Body of pancreas (tissue), 4 donors: ENCODE measurements at places on chromosomes 12 and 14. TPM values are rescaled to one million over a fixed set of nuclear protein-coding genes. Genes with fewer than 3 reads are reported as not detected.

PRB2 gene
- not detected for total RNA-seq

- H3K27me3 ChIP-seq = no peaks in the 10 kb centered on the region
- H3K27ac ChIP-seq = no peak overlapping the region
- no peaks in the 10 kb centered on the region for H3K36me3 ChIP-seq
- DNase-seq = no peak
- H3K4me1 ChIP-seq = no peaks in the 10 kb centered on the region
Measured at GRCh38 chr12:41743835-41744234, 400.8 kb downstream of the GXYLT1 start.

DNA sequence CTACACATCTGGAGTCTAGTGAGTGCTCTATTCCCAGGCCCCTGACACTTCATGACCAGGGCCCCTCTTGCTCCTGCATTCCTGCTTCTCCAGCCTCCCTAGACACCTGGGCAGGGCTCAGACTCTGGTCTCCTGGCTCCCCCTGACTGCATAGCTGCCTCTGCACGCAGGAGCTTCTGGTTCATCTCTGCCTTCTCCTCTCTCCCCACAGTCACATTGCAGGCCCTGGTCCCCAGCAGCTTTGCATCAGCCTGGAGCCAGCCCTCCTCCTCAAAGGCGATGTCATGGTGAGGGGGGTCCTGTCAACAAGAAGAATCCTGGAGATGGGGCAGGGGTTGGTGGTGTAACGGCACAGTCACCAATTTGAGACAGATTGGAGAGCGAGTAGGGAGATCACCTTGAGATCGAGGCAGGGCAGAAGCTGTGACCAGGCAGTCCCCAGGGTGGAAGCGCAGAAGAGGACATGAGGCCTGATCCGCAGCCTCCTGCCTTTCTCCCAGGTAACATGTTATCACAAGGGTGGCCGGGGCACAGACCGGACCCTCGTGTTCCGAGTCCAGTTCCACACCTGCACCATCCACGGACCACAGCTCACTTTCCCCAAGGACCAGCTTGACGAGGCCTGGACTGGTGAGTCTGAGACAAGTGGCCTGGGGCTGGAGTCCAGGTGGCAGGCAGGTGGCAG is 8.1 kb downstream of the TNS2 start:
- no peaks in the 10 kb centered on the region for H3K36me3 ChIP-seq
- no peak overlapping the region for H3K27ac ChIP-seq
- H3K27me3 ChIP-seq = no peaks in the 10 kb centered on the region
- peaks cover 57% of the 10 kb centered on the region for H3K4me1 ChIP-seq
- H3K4me3 ChIP-seq = no peak overlapping the region

GRCh38 chr12:108800591-108800990 is 56.8 kb downstream of the SSH1 start:
- H3K27ac ChIP-seq = no peak overlapping the region
- H3K4me1 ChIP-seq = peaks cover 3% of the 10 kb centered on the region
- H3K4me3 ChIP-seq = no peak overlapping the region
- peaks cover 10% of the 10 kb centered on the region for H3K36me3 ChIP-seq
- no peak for DNase-seq

DNA sequence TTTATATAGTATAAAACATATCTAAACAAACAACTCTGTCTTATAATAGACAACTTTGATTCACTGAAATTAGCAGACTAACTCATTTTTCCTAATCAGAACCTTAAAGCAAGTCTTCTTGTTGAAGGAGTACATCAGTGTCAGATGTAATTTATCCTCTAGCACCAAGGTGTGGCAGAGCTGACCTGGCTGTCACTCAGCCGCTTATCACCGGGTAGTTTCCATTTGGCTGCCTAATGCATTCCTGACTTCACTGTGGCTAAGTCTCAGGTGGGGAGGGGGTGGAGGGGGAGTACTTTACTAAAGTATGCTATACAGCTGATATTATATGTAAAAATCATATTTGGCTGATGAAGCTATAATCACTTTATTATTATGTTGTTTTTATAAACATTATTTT is 339.9 kb upstream of the RGS6 start:
- H3K4me3 ChIP-seq = no peak overlapping the region
- H3K27ac ChIP-seq = no peak overlapping the region
- peak; percentile 15 for DNase-seq
- no peaks in the 10 kb centered on the region for H3K36me3 ChIP-seq
- no peaks in the 10 kb centered on the region for H3K27me3 ChIP-seq
- H3K4me1 ChIP-seq = peaks cover 8% of the 10 kb centered on the region
